ENCODE measurements at places on chromosomes 5 and 9. TPM values are rescaled to one million over a fixed set of nuclear protein-coding genes. Genes with fewer than 3 reads are reported as not detected.

GRCh38 chr9:96398582-96399324 is 15.2 kb upstream of the SLC35D2 start:
- no peak for DNase-seq

- DNase-seq = no peak
Measured at GRCh38 chr9:137245450-137246421, 4.6 kb downstream of the TUBB4B start.

The KCNV2 gene
- total RNA-seq = not detected

GRCh38 chr9:4596165-4596922 is 65.8 kb upstream of the PLPP6 start:
- no peak for DNase-seq

DNA sequence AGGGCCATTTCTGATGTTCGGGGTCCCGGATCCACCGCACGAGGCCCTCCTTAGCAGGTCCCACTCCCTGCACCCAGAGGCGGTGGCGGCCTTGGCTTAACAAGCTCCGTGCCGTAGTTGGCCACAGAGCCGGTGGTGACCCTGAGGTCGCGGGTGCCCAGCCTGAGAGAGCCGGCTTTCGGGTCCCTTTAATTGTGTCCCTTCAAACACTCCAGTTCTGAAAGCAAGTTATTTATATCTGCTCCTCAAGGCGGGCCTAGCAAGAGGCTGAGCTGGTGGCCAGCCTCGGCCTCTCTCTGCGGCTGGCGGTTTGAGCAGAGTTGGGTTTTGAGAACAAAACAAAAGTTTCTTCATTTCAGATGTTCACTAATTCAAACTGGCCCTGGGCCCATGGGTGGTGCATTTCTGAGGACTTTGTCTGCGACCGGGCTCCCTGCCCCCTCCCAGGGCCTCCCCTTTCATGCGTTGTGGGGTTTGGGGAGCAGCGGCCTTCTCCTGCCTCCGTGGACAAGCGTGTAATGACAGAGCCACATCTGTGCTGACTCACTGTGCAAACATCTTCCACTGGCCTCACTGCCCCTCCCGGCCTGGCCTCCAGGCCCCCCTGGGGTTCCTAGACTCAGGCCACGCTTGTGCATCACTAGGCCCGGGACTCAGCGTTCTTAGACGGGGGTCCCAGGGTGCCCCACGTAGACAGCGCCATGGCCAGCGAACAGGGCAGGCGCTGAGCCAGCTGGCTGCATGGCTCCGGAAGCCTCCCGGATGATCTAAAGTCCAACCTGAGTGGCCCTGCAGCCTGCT is 49.4 kb upstream of the COL5A1 start:
- DNase-seq = peak; percentile 63

The TAF11L4 gene
- total RNA-seq = not detected

GRCh38 chr9:125513668-125514413 is 193.2 kb downstream of the MAPKAP1 start:
- no peak for DNase-seq

DNA sequence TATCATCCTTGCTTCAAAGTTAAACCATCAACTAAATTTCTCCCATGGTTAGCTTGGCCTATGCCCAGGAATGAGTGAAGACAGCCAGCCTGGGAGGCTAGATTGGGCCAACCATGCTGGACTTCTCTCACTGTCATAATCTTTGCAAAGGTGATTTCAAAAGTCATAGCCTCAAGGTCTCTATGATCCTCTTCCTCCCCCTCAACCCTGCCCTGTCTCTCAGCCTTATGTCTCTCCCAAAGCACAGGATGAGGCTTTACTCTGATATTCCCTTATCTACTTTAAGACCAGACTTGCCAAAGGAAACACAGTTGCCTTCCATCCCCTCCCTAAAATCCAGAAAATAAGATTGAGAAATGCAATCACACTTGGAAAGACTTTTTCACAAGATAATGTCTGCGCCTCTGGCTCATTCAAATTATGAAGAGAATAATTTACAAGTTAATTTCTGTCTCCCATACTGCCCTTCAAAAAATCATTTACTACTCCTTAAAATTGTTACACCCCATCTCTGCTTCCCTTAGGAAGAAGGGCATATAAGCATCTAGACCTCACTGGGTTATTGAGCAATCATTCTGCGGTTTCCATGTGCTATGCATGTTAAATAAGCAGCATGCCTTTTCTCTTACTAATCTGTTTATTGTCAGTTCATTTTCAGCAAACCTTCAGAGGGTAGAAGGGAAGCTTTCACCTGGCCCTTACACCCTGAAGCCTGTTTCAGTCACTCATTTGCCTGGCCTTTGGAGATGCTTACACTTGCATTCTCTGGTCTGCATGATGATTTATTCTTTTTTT is 113.8 kb upstream of the ANKRD55 start:
- DNase-seq = no peak

Data from aorta (tissue), 5 donors.